Heart right ventricle (tissue), 16 donors: ENCODE measurements at places on chromosomes 13 and 19. TPM values are rescaled to one million over a fixed set of nuclear protein-coding genes. Genes with fewer than 3 reads are reported as not detected.
A peak's percentile ranks its signal among the peaks of the same experiment; 100 is the strongest.

DNA sequence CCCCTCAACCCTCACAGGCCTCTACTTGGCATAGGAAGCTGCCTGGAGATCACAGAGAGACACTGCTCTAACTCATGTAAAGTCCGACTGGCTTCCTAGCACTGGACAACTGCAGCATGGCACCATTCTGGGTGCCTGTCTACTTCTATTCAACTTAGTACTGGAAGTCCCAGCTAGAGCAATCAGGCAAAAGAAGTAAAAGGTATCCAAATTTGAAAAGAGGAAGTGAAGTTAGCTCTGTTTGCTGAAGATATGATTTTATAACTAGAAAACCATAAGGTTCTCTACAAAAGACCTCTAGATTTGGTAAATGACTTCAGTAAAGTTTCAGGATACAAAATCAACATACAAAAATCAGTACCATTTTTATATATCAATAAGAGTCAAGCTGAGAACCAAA is 1017.6 kb downstream of the PCDH9 start:
- no peaks in the 10 kb centered on the region for H3K36me3 ChIP-seq
- H3K4me3 ChIP-seq, result no peak overlapping the region
- no peak overlapping the region for H3K27ac ChIP-seq
- no peaks in the 10 kb centered on the region for H3K27me3 ChIP-seq
- H3K4me1 ChIP-seq, result no peaks in the 10 kb centered on the region

- no peak overlapping the region for H3K4me3 ChIP-seq
- no peaks in the 10 kb centered on the region for H3K27me3 ChIP-seq
- peaks cover 7% of the 10 kb centered on the region for H3K4me1 ChIP-seq
- no peaks in the 10 kb centered on the region for H3K36me3 ChIP-seq
These were observed 83.6 kb downstream of the FGF14 start for GRCh38 chr13:102318233-102318632.

DNA sequence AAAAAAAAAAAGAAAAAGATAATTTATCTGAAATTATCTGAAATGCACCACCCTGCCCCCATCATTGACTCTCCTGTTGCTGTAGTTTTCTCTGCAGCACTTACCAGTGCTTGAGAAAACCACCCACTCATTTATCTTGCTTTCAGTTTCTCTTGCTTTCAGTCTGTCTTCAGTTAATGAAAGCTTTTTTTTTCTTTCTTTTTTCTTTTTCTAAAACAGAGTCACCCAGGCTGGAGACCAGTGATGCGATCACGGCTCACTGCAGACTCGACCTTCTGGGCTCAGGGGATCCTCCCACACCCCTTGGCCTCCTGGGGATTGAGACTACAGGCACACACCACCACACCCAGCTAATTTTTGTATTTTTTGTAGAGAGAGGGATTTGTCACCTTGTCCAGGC is 4.3 kb upstream of the ACP5 start:
- H3K36me3 ChIP-seq, result no peaks in the 10 kb centered on the region
- peaks cover 5% of the 10 kb centered on the region for H3K4me1 ChIP-seq
- DNase-seq, result no peak
- peak overlapping the region; percentile 19 for H3K27ac ChIP-seq
- H3K4me3 ChIP-seq, result no peak overlapping the region

DNA sequence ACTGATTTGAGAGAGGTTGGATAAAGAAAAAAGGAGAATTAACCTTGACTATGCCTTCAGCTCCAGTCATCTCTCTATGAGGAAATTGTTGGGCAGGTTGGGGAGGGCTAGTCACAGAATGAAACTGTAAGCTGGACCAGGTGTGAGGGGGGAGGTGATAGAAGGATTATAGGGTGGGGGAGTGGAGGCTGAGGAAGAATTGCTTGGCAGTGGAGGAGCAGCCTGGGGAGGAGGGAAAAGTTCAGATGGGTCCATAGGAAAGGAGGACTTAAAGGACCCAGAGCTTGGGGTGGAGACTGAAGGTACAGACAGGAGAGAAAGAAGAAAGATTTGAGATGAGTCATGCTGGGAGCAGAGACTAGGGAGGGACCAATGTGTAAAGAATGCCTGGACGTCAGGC is 8.2 kb upstream of the ZNF431 start:
- H3K27me3 ChIP-seq, result no peaks in the 10 kb centered on the region
- H3K4me3 ChIP-seq, result no peak overlapping the region

GRCh38 chr13:39209731-39210531 is 171.7 kb downstream of the NHLRC3 start:
- no peak overlapping the region for H3K4me3 ChIP-seq
- no peak for DNase-seq
- peak overlapping the region; percentile 11 for H3K27ac ChIP-seq
- H3K36me3 ChIP-seq, result no peaks in the 10 kb centered on the region

DNA sequence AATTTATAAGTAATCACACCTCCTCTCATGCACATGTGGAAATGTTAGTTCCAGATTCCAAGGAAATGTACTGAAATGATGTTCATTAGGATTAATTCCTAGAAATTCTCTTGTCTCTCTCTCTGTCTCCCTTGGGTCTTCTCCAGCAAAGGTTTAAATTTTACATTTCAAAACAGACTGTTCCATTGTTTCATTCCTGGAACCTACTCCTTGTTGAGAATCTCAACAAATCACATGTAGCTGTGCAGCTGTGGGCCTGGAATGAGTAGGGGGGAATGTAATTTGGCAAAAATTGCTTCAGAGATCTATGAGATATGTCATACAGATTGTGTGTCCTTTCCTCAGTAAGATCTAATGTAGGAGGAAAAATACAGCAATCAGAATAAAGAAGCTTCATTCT is 46.2 kb upstream of the RFXAP start:
- H3K27ac ChIP-seq, result no peak overlapping the region
- no peak overlapping the region for H3K4me3 ChIP-seq
- DNase-seq, result no peak
- no peaks in the 10 kb centered on the region for H3K4me1 ChIP-seq
- H3K27me3 ChIP-seq, result no peaks in the 10 kb centered on the region

DNA sequence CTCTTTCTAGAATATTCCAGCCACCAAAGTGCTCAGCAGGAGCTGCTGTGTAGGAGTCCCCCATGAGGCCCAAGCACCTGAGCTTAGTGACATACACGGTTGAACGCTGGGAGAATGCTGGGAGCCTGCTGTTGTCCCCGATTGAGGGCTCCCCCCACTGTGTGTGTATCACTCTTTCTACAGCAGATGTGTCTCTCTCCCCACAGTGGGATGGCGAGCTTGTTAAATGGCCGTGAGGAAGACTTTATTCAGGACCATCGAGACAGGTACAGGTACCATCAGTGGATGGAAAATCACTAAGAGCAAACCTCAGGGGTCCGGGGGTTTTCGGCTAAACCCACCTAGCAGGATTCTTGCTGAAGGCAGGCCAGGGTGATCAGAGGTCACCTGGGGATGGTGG is 22.7 kb downstream of the EPN1 start:
- no peaks in the 10 kb centered on the region for H3K4me1 ChIP-seq
- no peak overlapping the region for H3K27ac ChIP-seq
- peaks cover 69% of the 10 kb centered on the region for H3K36me3 ChIP-seq
- no peak for DNase-seq

DNA sequence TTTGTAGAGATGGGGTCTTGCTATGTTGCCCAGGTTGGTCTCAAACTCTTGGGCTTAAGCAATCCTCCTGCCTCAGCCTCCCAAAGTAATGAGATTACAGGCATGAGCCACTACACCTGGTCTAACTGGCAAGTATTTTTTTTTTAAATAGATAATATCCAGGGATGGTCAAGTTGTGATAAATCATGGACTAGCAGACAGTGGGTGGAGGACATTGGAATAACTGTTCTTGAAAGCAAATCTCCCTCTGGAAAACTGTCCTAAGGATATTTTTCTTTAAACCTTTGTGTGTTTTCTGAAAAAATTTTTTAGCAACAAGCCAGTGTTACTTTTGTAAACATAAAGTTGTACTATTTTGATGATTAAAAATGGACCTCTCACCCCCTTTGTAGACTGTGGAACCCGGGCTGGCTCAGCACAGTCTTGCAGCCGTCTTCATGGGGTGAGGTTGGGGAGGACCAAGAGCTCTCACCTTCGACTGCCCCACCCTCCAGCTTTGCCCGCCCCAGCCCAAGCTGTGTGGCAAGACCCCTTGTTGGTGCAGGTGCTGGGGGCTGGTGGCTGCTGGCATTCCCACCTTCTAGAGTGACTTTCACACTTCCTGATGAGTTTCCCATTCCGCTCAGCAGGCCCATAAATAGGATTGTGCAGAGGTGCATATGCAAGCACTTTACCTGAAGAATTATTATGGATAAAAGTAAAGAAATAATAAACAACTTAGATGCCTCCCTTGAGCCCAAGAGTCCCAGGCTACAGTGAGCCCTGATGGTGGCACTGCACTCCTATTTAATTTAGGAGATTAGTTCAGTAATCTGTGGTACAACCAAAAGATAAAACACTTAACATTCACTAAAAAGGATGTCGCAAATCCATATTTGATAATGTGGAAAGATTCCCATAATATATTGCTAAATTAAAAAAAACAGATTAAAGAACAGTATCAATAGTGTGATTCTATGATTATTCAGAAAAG is 107.3 kb downstream of the GADD45B start:
- H3K27ac ChIP-seq, result no peak overlapping the region
- peaks cover 22% of the 10 kb centered on the region for H3K4me1 ChIP-seq
- no peak overlapping the region for H3K4me3 ChIP-seq
- H3K27me3 ChIP-seq, result no peaks in the 10 kb centered on the region
- H3K36me3 ChIP-seq, result no peaks in the 10 kb centered on the region
- DNase-seq, result no peak

GRCh38 chr19:19145281-19145680 is 7.0 kb upstream of the TMEM161A start:
- DNase-seq, result no peak
- H3K27me3 ChIP-seq, result no peaks in the 10 kb centered on the region
- H3K4me1 ChIP-seq, result peaks cover 4% of the 10 kb centered on the region

ACER1 gene
- not detected for total RNA-seq

SIGLEC9 gene
- 0.41 TPM for total RNA-seq

SHANK1 gene
- total RNA-seq, result 0.37 TPM

LILRA2 gene
- total RNA-seq, result 1.1 TPM

TYROBP gene
- total RNA-seq, result 9.6 TPM

IRGC gene
- total RNA-seq, result not detected
